ENCODE measurements at places on chromosomes 5 and 9.

GRCh38 chr9:127895811-127896210, 3.6 kb downstream of the ST6GALNAC6 start:
- DNase-seq: no peak

GRCh38 chr9:37302277-37302676, 120.2 kb upstream of the GRHPR start:
- no peak for DNase-seq

DNA sequence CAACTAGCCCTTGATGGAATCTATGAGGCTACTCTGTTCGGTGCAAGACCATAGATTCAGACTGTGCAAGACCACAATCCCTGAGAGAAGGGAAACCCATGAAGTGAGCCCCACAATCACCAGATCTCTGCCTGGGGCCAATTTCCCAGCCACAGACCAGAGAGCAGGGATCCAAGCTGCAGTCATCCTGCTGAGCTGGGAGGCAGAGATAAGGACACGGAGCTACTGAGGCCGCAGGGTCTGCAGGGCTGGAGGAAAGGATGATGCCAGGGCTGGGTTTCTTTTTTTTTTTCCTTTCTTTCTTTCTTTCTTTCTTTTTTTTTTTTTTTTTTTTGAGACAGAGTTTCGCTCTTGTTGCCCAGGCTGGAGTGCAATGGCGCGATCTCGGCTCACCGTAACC, 47.7 kb upstream of the FUBP3 start:
- no peak for DNase-seq

DNA sequence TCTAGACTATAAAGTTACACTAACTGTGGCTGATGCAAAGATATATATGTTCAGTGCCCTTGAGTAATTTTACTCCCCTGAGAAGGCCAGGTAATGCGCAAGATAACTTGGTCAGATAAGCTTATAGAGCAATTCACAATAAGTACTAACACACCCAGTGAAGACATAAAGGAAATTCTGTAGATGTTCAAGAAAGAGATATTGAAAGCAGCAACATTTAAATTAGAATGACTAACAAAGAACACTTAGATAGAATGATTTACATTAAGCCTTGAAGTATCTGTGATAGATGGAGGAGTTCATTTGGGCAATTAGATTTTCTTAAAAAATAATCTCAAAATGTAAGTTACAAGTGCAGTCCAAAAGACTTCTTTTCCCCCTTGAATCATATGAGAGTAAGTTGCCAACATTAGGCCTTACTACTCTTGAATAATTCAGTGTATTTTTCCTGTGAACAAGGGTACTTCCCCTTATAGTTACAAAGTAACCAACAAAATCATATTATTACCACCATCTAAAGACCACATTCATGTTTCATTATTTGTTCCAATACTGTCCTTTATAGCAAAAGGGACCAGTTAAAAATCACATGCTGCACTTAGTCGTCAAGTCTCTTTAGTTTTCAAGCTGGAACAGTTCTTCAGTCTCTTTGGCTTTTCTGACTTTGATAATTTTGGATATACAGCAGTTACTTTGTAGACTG, 44.4 kb upstream of the ELOVL7 start:
- no peak for DNase-seq

GRCh38 chr5:127056896-127057295, 16.4 kb downstream of the C5orf63 start:
- no peak for DNase-seq
